ENCODE measurements at places on chromosomes 5 and 9.

GRCh38 chr5:129460936-129461710 is 1.0 kb downstream of the ADAMTS19 start:
- DNase-seq, result peak; percentile 56

DNA sequence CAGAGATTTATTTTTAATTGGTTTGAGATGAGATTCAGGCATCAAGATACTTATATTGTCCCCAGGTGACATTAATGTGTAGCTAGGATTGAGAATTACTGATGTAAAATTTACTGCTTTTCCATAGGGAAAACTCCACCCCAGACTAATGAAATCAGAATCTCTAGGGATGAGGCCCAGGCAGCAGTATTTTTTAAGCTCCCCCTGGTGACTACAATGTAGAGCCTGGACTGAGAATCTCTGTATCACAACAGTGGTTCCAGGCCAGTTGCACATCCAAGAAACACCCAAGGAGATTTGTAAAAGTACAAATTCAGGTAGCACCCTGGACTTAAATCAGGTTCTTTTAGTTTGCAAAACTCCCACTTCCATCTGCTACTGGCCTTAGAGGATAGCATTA is 185.7 kb downstream of the MARCHF11 start:
- no peak for DNase-seq

DNA sequence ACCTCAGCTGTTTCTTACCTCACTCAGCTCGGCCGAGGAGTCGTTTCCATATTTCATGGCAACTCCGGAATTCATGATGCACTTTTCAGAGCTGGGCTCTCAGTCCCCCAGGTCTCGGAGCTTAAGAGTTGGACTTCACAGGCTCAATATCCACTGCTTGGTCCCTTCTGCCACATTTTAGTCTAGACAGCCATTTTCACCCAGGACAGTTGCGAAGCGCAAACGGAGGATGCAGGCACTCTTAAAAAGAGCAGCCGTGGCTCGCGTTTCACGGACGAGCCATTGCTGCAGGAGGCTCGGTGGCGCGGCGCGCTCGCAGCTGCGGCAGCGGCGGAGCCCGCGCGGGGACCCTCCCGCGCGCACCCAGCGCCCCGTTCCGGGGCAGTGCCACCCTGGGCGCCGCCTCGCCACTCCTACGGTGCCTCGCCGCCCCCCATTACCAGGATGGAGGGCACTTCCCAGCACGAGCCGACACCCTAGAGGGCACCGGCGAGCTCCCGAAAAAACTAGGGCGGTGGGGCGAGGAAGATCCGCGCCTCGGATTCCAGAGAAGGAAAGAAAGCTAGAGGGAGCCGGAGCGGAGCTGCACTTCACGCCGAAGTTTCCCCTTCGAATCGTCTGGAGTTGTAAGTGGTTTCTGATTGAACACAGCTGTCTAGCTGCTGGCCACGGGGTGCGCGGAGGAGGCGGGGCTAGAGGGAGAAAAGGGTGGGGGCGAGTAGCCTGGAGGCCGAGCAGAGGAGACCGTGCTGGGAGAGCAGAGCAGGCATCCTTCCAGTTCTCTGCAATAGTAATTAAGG is 140.3 kb downstream of the TSSK1B start:
- DNase-seq, result peak; percentile 90

DNA sequence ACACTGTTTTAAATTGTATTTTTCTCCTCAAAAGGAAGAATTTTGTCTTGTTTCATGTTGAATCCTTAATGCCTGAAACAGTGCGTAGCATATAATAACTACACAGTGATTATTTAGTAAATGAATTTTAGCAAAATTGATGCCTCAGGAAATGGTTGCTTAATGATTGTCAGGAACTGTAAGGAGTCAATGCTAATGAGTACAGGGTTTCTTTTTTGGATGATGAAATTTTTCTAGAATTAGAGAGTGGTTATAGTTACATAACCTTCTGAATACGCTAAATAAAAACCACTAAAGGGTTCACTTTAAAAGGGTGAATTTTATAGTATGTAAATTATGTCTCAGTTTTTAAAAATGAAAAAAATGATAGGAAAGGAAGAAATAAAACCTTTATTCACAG is 14.9 kb downstream of the FAM151B start:
- DNase-seq, result no peak

- DNase-seq, result no peak
Observed at GRCh38 chr5:64457846-64458245, 48.0 kb upstream of the RGS7BP start.

DNA sequence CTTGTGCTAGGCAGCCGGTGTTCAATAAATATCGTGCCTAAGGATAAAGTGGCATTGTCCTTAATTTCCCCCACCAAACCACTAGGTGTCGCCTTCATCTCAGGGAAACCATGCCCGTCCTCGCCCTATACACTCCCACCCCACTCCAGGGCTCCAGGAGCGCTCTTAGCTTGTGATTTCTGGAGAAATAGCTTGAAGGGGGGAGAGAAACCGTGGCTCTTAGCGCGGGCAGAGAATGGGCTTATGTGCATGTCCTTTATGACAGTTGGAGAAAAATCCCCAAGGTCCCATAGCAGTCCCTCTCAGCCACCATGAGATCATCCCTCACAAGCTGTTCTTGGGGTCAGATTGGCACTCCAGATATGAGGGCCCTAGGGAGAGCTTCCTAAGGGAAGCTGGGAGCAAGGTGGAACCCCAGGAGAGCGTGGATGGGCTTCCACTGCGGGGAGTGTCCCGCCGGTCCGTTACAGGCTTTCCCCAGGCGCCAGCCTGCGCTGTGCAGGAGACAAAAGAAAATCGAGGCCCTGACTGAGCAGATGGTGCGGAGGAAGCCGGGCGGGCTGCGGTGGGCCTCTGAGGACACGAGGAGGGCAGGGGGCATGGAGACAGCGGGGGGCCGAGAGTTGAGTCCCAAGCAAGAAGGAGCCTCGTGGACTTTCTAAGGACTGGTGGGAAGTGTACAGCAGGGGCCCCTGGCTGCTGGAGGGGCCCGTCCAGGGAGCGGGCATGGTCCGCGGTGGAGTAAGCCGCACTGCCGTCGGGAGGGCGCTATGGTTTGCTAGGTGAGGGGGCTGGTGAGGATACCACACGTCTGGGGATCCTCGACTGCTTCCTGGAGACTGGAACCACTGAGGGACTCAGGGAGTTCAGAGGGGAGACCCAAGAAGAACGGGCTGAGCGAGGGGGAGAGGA is 750 bp upstream of the NPR2 start:
- DNase-seq, result peak; percentile 66

- peak; percentile 25 for DNase-seq
Observed at GRCh38 chr9:21252721-21253547, 13.1 kb upstream of the IFNA14 start.

DNA sequence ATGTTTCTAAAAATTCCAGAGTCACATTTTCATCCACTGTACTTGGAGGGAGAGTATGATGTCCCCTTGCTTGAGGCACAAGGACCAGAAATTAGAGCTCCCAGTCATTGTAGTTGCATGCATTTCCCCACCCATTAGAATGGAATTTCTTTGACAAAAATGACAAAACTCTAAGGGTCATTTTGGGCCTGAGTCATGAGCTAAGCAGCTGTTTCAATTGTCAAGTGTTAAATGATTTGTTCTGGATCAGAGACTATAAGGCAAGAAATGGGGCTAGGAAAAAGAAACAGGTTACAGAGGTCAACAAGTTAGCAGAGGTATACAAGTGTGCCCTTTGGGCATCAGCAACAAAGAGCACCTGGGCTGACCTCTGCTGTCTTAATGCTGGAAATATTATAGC is 131.2 kb upstream of the IQGAP2 start:
- DNase-seq, result no peak

Measured in MM.1S (cell line).